ENCODE measurements at places on chromosomes 3 and 15.

DNA sequence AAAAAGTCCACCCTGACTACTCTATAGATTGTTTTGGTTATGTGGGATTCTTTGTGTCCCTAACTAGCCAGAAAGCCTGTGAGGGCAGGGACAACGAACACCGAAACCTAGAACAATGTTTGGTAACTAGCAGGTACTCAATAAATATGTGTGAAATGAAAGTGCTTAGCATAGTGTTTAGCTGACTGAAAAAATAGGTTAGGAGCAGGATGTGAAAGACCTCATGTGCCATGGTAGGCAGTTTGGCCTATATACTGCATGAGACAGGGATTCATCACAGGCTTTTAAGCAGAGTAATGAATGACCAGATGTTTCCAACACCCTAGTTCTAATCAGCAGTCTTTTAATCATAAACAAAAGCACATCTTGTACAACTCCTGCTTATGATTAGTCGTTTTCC is 64.2 kb downstream of the MYO5A start:
- DNase-seq: no peak

GRCh38 chr3:187679638-187680396 is 9.6 kb upstream of the SST start:
- DNase-seq: peak; percentile 27

GRCh38 chr3:29764603-29765254 is 483.9 kb downstream of the RBMS3 start:
- DNase-seq: no peak

GRCh38 chr3:124986192-124987143 is 51.9 kb upstream of the MUC13 start:
- no peak for DNase-seq

GRCh38 chr3:9947025-9947995 is 4.9 kb downstream of the PRRT3 start:
- DNase-seq: no peak

DNA sequence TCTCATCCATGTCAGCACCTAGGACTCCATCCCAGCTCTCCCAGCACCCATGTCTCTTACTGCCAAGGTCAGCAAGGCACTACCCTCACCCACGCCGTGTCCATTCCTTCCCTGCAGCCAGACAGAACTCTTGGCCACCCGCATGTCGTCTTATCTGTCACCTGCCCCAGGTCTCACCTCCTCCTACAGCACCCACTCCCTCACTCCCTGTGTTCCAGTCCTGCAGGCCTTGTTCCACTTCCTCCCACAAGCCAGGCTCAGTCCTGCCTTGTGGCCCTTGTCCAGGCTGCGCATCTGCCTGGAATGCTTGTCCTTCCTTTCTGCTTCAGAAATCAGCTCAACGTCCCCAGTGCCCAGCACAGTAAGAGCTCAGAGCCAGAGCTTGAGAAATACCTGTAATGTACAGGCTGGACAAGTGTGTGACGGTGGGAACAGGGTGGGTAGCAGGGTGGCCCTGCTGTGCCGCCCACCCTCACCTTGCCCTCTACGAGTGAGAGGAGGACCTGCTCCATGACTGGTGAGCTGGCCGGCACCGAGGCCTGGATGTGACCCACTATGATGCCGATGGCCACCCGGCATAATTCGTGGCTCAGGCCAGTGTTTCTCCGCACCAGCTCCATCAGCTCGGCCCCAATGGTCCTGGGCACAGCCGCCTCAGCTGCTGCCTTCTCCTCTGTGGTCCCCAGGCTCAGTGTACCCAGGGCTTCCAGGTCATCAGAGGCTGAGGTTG is 4.7 kb downstream of the NCKIPSD start:
- no peak for DNase-seq

- DNase-seq: no peak
Observed at GRCh38 chr3:115657168-115657567, 33.9 kb downstream of the GAP43 start.

DNA sequence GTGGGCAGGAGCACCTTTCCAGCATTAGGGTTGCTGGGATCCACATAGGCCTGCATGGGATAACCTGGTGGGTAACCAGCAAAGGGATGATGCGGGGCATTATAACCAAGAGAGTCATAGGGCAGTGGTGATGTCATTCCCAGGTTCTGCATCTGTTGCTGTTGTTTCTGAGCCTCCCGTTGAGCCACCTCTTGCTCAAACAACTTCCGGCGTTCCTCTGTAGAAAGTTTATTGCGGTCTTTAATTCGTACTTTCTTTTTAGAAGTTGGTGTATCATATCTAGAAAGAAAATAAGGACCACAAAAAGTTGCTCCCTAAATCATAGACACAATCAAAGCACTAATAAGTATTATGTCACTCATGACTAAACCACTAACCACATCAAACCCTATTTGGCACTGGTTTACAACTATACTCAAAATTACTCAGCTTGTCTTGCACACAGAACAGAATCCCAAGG is 77.8 kb downstream of the NBEAL2 start:
- DNase-seq: peak; percentile 30

GRCh38 chr3:22665528-22665927 is 537.6 kb upstream of the UBE2E2 start:
- no peak for DNase-seq

GRCh38 chr3:4977001-4977852 is 2.0 kb upstream of the BHLHE40 start:
- no peak for DNase-seq

GRCh38 chr3:157919319-157919887 is 186.8 kb downstream of the SHOX2 start:
- DNase-seq: no peak

GRCh38 chr3:188350961-188351360 is 197.0 kb downstream of the LPP start:
- no peak for DNase-seq

- no peak for DNase-seq
Observed at GRCh38 chr3:57275393-57275792, 17.1 kb downstream of the ASB14 start.

- no peak for DNase-seq
Observed at GRCh38 chr3:27454914-27455313, 29.3 kb downstream of the SLC4A7 start.

GRCh38 chr3:142904639-142905436 is 16.0 kb upstream of the PCOLCE2 start:
- DNase-seq: no peak

DNA sequence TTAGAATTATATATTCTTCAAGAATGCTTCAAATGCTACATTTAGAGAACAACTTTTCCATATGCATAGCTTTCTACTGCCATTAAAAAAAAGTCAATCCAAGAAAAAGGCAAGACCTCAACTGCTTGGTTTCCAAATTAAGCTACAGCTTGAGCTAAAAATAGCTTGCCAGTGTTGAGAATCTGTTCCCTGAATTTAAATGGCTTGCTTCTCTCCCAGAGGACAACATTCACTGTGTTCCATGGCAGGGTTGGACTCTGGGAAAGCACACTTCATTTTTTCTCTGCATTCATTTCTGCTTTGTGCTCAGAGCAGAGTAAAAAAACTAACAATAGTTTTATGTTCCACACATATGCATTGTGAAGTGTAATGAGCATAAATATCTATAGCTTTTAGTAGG is 50.3 kb upstream of the ACTL6A start:
- DNase-seq: no peak

- no peak for DNase-seq
Observed at GRCh38 chr15:54808321-54808720, 388.4 kb downstream of the RSL24D1 start.

DNA sequence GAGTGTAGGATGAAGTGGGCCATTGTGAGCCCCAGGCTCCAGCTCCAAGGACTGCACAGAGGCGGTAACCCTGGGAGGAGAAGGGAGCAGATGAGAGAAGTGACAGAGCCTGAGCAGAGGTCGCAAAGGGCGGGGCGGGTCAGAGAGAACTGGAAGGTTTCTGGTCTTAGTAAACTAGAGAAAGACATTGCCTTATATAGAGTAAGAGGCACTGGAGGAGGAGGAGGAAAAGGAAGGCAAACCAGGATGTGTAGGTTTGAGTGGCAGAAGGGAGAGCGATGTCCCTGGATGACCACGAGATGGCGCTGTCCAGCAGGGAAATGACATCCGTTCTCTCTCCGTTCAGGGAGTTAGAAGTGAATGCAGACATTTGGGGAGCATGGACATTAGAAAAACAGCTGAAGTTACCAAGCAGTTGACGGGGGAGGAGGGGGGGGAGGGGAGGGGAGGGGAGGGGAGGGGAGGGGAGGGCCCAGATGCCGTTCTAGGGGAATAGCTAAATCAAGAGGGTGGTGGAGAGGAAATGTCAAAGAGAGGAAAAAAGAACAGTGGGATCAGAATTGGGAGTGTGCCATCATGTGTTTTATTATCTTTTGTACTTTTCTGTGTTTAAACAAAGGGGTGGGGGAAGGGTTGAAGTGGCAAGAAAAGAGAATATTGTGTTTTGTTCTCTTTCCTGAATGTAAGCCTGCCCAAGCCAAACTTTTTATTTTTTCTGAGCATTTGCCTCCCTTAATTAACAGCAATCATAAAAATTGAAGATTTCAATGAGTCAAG is 48.8 kb downstream of the STARD5 start:
- DNase-seq: peak; percentile 72

DNA sequence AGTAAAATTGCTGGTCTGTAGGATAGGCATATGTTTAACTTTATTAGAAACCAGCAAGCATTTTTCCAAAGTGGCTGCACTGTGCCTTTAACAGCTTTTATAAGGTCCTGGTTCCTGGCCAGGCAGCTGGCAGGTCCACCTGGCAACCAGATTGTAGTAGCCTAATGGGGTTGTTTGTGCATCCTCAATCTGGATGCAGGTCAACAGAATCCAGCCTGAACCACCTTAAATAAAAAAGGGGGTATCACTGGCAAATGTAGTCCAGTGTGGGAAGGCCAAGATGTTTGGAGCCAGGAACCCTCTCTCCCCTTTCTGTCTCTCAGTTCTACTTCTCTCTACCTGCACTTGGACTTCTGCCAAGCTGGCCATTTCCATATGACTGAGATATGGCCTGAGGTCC is 200.3 kb downstream of the ZNF621 start:
- no peak for DNase-seq

DNA sequence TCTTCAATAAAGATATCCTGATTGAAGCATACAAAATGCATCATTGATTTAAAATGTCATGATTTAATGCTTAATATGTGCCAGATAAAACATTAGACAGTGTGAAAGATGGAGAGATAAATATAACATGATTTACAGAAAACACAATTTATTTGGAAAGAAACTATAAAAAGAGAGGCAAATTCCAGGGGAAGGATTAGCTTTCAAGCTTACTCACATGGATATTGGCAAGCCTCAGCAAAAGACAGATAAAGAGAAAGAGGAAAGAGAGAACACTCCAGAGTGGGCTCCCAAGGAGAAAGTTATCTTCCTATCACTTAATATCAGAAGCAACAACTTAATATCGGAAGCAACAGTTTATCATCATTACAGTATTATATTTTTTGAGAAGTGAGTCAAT is 1036.5 kb downstream of the SQOR start:
- DNase-seq: no peak

DNA sequence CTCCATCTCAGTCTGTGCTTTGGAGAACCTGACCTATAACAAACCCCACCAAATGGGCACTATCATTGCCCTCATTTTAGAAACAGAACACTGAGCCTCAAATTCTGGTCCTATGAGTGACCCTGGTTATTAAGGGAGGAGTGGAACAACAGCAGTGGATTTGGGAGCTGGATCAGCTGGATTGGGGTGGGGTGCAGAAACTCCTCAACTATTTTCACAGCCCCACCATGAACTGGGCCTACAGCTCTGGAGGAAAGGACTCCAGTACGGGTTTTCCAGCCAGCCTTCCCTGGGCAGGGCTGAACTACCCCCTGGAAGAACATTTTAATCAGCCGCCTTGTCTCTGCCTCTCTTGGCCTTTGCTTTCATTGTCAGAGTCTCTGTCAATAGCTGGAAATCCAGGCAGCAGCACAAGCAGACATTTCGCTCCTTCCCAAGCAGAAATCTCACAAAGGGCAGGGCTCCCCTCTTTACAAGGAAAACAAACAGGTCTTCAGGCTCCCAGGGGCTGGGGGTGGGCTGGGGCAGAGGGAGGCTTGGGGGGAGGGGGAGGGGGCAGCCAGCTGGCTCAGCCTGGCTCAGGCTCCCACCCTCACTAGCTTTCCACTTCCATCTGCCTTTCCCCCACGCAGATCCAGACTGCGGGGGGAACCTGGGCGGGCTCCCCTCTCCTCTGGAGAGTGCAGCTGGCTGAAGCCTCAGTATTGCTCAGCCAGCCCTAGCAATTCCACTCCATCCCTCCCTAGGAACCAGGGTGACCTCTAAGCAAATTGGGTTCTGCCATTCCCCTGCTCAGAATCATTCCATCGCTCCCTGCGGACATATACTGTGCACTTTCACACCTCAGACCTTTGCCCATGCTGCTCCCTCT is 13.7 kb upstream of the TLE3 start:
- no peak for DNase-seq

- no peak for DNase-seq
Observed at GRCh38 chr3:172159962-172160538, 120.7 kb downstream of the FNDC3B start.

DNA sequence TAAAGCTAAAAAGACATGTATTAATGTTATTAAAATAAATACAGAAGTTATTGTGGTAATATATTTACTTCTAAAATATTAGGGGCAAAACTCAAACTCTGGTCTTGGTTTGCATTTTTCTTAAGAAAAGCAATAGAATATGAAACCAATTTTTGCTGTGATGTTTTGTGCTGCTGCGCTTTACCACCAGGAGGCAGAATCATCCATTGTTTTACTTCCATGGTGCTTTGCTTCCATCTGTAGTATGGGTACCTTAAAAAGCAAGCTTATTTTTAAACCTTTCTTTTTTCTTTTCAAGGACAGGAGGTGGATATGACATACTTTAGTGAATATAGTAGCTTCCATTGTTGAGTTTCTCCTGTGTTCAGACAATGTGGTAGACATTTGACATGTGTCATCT is 46.6 kb upstream of the MRPL3 start:
- no peak for DNase-seq

GRCh38 chr15:26928051-26928450 is 42.9 kb upstream of the GABRG3 start:
- DNase-seq: no peak

DNA sequence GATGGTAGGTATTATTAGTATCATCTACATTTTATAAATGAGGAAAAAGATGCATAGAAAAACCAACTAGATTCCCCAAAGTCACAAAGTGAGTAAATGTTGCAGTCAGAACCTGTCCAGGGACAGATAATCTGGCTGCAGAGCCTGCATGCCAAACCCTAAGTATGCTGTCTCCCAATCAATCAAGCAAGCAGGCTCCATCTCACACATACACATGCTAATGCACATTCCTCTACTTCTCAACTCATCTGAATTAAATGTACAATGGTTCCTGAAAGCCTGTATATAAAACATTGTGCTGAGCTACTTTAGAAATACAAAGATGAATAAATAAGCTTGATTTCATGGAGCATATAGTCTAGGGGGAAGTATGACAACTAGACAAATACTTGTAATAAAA is 101.0 kb downstream of the CBLB start:
- DNase-seq: no peak

GRCh38 chr3:90069748-90070147 is 962.3 kb downstream of the EPHA3 start:
- DNase-seq: no peak

DNA sequence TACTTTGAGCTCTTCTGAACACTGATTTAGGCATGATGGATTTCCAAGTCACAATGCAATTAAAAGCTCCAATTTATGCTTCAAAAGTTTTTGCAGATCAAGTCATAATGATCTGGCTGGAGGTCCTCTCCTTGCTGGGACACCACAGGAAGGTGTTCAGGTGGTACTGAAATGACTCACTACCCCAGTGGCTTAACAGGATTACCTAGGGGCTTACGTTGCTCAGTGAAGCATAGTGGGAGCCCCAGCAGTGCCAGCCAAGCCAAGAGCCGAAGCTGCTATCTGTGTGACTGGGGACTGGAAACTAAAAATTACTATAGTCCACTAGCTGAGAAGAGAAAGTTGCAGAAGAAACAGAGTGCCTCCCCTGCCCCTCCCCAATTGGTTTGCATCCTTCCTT is 110.1 kb upstream of the LPP start:
- DNase-seq: no peak

GRCh38 chr15:60138397-60138968 is 134.4 kb downstream of the FOXB1 start:
- no peak for DNase-seq
